Fibroblast of skin of abdomen (primary cell): ENCODE measurements at places on chromosomes 7 and 10.
A peak's percentile ranks its signal among the peaks of the same experiment; 100 is the strongest.

DNA sequence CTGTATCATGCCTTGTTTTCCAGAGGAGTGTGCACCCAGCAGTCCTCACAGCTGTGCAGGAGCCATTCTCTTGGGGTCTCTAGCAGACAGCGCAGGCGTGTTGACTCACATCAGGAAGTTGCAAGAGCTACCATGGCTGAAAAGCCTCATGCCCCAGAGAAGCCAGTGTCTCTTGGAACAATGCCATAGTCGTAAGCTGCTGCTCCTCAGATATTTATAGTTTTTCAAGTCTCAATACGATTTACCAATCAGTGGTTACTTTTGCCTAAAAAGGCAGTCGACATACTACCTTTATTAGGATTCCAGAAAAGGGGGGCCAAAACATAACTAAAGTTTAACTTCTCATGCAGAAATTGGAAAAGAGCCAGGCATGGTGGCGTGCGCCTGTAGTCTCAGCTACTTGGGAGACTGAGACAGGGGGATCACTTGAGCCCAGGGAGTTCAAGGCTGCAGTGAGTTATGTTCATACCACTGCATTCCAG lies 407.7 kb downstream of the PARD3 start:
- DNase-seq, result peak; percentile 43

DNA sequence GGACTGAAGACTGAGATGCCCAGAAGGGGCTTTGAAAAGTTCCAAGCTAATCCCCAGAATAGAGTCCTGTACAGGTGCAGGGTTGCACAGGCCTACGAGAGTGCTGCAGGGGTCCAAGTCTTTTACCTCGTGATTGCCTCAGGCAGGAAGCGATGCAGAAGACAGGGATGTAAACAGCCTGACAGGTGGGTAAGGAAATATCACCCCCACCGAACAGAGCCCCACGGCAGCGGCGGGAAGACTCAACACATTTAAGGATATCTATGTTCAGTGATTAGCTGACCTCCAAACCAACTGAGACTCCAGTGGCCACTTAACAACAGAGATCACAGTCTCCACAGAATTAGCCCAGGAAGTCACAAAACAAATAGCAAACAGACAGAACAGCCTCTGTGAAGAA lies 73.9 kb upstream of the VIPR2 start:
- no peak for DNase-seq

DNA sequence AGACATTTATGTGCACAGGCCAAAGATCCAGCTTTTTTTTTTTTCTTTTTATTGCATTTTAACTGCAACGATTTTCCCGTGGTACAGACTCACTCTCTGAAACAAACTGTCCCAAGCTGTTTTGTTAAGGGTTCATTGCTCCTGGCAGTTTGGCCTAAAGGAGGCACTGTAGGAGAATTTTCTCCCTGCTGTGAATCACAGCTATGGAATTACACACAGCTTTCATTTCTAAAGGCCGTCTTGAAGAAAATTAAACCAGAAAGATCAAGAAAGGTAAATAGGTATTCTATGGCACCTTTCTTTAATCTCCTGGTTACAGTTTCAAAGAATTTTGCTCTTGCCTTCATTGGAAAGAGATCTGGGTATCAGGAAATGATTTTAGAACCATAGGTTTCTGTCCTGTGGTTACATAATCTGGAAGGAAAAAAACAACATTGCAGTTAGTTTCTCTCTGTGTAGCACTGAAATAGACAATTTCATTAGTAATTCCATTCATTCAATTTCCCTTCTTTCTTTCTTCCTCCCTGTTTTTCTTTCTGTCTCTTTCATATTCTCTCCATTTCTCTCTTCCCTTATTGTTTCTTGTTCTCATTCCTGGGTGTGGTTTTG lies 51.2 kb downstream of the PDK4 start:
- peak; percentile 29 for DNase-seq

DNA sequence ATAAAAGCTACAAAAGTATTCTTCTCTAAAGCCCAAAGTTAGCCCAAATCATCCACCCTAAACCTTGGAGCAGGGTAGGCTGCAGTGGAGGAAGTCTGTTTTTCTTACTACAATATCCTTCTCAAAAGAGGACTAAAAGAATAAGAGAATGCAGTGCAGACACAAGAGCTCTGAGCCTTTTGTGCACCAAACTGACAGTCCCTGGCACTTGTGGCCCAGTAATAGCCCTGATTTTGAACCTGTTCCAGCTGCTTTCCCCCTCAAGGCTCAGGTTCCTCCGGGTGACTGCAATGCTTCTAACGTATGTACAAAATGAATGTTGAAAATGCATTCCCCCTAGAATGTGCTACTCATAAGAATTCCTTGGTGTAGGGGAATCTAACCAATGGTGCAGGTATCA lies 154.4 kb downstream of the JAZF1 start:
- DNase-seq, result no peak

- DNase-seq, result no peak
Measured at GRCh38 chr10:11638055-11638698, 26.7 kb upstream of the USP6NL start.

GRCh38 chr10:22278441-22278782 lies 37.8 kb upstream of the COMMD3 start:
- DNase-seq, result no peak

GRCh38 chr7:106089647-106090046 lies 22.5 kb downstream of the SYPL1 start:
- no peak for DNase-seq

GRCh38 chr7:6575281-6576023 lies 1.8 kb upstream of the ZDHHC4 start:
- DNase-seq, result no peak

GRCh38 chr7:119665796-119666195 lies 607.2 kb upstream of the KCND2 start:
- peak; percentile 3 for DNase-seq

DNA sequence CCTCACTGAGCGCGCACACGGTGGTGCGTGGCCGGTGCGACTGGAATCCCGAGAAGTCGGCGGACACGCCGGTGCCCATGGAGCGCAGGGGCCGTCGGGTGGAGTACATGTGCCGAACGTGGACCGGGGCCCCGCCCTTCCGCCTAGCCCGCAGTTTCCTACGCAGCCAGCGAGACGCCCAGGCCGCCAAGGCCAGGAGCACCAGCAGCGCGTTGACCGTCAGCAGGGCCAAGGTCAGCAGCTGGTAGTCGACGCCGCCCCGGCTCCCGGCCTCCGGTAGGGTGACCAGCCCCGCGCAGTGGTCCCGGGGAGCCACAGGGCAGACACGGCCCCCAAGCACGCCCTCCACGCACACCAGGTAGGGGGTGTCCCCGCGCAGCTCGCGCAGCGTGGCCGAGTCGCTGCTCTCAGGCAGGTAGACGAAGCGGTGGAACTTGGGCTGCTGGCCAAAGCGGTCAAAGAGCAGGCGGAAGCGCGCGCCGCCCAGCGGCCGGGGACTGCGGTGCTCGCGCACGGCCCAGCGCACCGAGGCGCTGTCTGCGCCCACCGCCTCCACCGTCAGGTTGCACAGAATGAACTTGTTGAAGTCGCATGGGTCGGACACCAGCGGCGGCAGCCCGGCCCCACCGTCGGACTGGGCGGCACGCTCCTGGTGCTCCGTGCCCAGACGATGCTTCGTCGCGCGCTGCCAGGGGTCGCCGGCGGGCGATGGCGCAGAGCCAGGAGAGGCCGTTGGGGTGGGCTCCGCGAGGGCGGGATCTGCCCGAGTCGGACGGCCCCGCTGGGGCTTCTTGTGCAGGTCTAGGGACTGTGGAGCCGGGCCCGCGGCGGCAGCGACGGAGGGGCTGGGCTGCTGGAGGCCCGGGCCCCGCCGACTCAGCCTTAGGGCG lies 2.2 kb downstream of the TRIL start:
- peak; percentile 56 for DNase-seq

DNA sequence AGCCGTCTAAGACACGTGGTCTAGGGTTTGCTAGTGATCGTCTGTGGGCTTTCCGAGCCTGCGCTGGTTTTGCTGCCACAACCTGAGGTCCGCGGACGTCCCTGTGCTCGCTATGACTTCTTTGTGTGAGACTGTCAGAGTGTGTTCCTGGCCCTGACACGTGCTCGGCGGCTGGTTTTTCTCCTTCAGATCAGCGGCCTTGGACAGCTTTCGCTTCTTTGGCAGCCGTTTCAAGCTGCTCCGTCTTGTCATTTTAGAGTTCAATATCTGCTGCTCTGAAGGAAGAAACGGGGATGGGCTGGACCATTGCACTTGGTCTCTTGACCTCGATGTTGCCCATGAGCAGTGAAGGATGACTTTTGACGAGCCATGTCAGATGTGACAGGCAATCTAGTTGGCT lies 147.3 kb downstream of the MGMT start:
- DNase-seq, result no peak

DNA sequence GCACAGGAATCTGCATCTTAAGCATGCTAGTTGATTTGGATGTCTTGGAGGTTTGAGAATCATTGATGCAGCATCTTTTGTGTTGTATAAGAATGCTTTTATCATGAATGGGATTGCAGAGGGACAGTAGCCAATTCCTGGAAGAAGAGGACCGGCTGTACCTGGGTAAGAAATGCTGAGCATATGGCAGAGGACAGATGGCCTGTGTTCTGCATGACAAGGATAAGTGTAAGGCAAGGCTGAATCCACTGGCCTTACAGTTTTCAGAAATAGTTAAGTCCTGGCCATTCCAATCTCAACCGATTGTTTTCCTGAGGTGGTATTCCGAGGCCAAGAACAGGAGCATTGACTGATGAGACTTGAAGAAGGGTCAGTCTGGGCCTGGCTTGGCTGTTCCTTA lies 24.4 kb upstream of the KBTBD2 start:
- DNase-seq, result no peak

- DNase-seq, result no peak
Measured at GRCh38 chr10:83957168-83957947, 182.0 kb upstream of the GHITM start.

GRCh38 chr7:144885478-144885877 lies 49.6 kb upstream of the TPK1 start:
- no peak for DNase-seq

DNA sequence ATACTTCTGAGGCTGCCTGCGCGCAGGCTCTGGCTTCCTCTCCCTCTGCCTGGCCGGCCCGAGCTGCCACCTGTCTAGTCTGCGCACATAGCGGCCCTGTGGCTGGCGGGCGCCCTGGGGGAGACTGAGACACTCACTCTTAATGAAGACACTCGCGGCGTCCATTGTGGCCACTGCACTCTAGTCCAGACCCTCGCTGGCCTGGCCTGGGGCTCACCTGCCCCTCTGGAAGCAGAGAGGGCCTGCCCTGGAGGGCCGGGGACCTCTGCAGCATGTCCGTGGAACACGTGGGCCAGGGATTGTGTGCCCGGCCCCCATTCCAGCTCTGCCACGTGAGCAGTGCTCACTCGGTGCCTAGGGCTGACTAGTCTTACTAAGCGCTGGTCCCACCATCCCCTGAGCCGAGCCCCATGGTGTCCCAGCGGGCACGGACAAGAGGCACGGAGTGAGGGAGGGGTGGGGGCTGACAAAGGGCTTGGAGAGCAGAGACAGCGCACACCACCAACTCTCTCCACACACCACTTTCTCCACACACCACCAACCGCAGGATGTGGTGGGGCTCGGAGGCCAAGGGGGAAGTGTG lies 149.3 kb downstream of the ELFN1 start:
- DNase-seq, result no peak

- peak; percentile 81 for DNase-seq
Measured at GRCh38 chr7:38452681-38453108, 178.5 kb downstream of the AMPH start.

GRCh38 chr10:6578795-6579182 lies 1.3 kb downstream of the PRKCQ start:
- DNase-seq, result no peak

DNA sequence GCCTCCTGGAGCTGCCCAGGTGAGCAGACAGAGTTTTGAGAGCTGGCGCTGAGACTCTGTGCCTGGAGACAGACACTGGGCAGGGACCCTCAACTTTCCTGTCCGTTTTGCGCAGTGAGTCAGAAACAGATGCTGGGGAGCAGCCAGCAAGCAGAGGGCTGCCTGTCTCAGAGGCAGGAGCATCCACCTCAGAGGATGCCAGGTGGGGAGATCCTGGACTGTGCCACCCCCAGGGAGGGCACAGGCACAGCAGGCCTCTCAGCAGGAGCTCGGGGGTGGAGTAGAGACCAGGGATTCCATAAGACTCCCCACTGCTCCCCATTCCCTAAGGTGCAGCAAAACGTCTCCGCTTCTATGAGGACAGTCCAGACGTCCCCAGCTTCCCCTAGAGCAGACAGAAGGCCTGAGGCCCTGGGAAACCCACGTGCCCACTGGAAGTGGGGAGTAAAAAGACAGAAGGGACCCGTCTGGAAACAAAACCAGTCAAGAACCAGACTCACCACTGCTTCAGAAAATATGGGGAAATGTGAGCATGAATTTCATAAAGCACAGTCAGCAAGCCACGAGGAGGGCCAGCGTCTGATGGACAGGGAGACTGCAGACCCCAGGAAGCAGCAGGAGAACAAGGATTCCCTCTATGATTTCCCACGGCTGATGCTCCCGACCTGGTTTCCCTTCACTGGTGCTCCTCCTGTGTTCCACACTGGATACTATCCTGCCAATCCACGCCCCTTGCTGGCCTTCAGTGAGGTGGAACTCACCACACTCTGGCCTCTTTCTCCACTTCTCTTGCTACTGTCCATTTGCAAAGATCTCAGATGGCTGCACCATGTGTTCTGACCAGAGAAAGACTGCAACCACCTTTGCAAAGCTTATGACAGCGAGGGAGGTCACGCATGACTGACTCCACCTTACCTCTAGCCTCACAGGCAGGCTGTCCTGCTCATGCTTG lies 151.3 kb upstream of the FAM20C start:
- no peak for DNase-seq

DNA sequence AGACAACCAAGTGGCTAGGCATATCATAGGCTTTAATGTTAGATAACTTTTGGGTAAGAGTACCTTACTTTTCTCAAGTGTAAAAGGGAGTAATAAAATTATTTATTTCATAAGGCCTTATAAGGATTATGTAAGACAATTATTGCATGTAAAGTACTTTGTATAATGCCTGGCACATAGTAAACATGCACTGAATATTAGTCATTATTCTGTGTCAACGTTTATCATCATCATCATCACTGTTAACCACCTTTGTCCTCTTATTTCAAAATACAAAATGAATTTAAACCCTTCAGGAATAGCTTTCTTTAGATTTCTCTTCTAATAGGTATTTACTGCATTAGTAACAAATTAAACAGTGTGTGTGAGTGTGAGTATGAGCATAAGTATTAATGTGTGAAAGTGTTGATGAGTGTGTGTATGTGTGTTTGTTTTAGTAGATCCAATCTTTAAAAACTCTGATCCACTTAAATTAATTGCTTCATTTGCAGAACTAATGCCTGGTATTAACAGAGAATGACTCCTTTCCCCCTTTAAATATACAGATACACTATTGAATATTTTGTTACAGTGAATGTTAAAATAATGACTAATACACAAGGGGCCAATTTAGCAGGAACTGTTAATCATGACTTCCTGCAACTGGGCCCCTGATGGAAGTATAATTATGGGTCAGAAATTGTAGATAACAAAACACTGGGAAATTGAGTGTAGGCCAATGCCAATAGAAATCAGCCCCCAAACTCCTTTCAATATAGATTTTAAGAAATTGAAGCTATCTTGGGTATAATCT lies 213.3 kb upstream of the FZD8 start:
- no peak for DNase-seq

- peak; percentile 24 for DNase-seq
Measured at GRCh38 chr10:28587970-28588290, 55.0 kb downstream of the WAC start.
